ENCODE measurements at places on chromosomes 1 and 21.

GRCh38 chr21:43193088-43193650 is 24.4 kb downstream of the CRYAA start:
- DNase-seq: no peak

GRCh38 chr1:120178799-120179756 is 2.8 kb upstream of the SEC22B start:
- no peak for DNase-seq

DNA sequence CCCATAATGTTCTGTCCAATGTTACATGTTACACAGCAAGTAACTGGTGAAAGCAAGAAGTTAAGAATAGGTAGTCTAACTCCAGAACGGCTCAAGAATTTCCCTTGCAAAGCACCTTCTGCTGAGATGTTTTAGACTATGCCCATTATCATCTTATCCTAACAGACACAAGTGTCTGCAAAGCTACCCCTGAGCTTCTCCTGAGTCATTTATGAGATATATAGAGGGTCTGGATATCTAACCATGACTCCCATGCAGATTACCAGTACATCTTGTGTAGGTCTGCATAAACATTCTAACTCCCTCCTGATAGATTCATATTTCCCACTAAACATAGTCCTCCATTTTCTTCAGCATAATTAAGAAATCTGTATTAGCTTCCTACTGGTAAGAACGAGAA is 171.7 kb downstream of the COQ8A start:
- no peak for DNase-seq

DNA sequence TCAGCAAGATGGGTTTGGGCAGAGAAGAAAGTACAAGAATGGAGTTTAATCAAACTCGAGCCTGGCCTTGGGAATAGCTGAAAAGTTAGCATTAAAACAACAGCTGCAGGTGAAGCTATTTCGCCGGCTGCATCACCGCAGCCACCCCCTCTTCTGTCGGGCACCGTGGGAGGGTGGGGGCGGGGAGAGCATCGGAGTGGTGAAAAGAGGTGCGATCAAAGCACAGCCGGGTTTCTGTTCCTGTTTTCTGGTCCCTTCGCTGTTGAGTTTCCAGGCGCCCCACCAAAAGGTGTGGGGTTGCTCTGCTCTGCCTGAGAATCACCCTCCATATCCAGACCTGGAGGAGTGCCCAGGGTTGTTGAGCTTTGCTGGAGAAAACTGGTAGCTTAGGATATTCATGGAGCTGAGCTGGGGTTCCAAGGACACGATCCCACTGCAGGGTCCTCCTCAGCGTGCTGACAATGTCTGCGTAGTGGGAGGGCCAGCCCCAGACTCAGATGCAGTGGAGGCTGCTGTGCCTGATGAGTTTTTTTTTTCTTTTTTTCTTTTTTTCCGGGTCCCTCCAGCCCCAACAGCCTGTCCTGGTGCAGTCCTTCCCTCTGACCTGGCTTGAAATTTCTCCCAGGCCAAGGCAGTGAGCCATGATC is 127.5 kb upstream of the C1orf174 start:
- no peak for DNase-seq

- DNase-seq: no peak
Measured at GRCh38 chr1:221687836-221688487, 53.9 kb downstream of the DUSP10 start.

- no peak for DNase-seq
Measured at GRCh38 chr1:216721062-216721461, 2.2 kb downstream of the ESRRG start.

GRCh38 chr1:5514527-5515183 is 477.6 kb downstream of the NPHP4 start:
- DNase-seq: peak; percentile 65

- no peak for DNase-seq
Measured at GRCh38 chr1:69294171-69294570, 273.6 kb upstream of the LRRC7 start.

DNA sequence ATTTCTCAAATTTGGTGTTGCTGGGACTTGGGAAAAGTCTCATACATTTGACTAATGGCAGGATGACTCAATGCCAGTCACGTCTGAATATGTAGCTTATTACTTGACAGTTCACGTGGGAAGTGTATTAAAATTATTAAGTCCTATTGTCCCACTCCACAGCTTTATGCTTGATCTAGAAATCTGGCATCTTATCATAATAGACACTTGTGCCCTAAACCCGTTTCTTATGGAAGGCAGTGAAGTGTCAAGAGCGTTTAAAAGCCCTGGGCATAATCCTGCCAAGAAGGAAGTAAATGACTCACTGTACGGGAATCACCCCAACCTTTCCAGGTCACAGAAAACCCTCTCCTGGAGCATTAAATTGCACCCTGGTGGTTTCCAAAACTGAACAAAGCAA is 207.4 kb downstream of the APP start:
- no peak for DNase-seq

GRCh38 chr1:71695821-71696220 is 586.5 kb downstream of the NEGR1 start:
- DNase-seq: no peak

All from left ventricle myocardium inferior (tissue), 1 donor.